ENCODE measurements at places on chromosomes 11 and 22. TPM values are rescaled to one million over a fixed set of nuclear protein-coding genes. Genes with fewer than 3 reads are reported as not detected.

DNA sequence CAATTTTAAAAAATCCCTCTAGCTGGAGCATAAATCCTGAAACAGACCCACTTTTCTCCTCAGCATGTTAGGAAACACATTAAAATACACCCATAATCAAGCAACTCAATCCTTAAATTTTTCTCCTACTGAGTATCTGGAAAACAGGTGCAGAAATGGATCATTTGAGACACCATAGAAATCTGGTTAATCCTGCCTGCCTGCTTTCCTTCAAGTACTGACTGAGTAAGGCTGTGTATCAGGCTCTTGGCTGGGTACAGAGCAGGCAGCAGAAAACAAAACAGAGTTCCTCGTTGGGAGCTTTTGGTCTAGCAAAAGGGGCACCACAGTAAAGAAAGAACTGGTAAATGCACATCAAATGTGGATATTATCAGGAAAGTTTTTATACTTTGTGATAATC, 1.9 kb downstream of the KCNQ1OT1 start:
- DNase-seq, result no peak

GRCh38 chr22:37308385-37309200, 26.3 kb downstream of the CYTH4 start:
- no peak for DNase-seq

- no peak for DNase-seq
Measured at GRCh38 chr11:72378704-72379383, 55.5 kb downstream of the CLPB start.

- no peak for DNase-seq
Measured at GRCh38 chr11:102933627-102934026, 21.9 kb downstream of the MMP13 start.

DNA sequence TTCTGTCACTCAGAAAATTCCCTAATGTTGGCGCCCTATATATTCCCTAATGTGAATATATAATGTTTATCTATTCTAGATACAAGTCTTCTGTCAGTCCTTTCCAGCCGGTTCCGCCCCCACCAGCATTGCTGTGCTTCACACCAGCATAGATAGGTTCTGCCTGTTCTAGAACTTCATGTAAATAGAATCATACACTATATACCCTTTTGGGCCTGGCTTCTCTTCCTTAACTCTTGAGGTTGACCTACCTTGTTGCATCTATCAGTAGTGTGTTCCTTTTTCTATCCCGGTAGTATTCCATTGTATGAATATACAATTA, 34.6 kb downstream of the OTOG start:
- no peak for DNase-seq

DNA sequence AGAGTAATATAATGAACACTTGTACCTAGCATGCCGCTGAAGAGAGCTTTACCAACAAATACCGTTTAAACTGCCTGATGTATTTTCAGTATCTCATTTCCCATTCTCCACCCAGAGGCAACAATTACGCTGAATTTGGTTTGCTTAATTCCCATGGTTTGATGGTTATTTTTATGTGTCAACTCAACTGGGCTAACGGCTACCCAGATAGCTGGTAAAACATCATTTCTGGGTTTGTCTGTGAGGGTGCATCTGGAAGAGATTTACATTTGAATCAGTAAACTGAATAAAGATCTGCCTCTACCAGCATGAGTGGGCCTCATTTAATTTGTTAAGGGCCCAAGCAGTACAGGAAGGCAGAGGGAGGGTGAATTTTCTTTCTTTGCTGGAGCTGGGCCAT, 377.9 kb downstream of the DYNC2H1 start:
- no peak for DNase-seq

Gene SCGB1D2
- total RNA-seq, result not detected

Gene SMDT1
- total RNA-seq, result 21.2 TPM

Gene FZD4
- total RNA-seq, result 41.4 TPM

Gene GDPD5
- 9.6 TPM for total RNA-seq

Gene SCGB1C1
- total RNA-seq, result not detected

All from skin of body (tissue), 3 donors.